ENCODE measurements at places on chromosomes 7 and 10.
A peak's percentile ranks its signal among the peaks of the same experiment; 100 is the strongest.

GRCh38 chr10:132165416-132165980, 21.2 kb upstream of the DPYSL4 start:
- DNase-seq = no peak

GRCh38 chr10:24483701-24484100, 240.0 kb downstream of the ARHGAP21 start:
- peak; percentile 50 for DNase-seq

GRCh38 chr10:120262857-120263547, 194.0 kb upstream of the PLPP4 start:
- DNase-seq = no peak

GRCh38 chr10:1379601-1380000, 323.4 kb downstream of the WDR37 start:
- no peak for DNase-seq

DNA sequence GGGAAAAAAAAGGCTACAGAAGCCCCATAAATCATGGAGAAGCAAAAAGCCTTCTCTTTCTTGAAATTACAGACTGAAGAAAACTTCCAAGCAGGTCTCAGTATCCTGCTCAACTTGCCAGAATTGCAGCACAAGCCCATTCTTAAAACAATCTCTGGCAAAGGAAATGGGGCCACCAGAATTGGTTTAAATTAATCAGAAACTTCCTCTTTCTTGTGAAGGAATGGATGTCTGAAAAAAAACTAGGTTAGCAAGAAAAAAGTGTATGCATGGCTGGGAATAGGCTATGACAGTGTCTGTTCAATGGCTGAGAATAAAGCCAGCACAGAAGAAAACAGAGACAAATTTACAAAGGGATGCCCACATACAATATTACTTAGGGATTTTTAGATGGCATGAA, 59.1 kb downstream of the TFEC start:
- no peak for DNase-seq
